Esophagus muscularis mucosa (tissue), 4 donors: ENCODE measurements at places on chromosomes 6 and 20. TPM values are rescaled to one million over a fixed set of nuclear protein-coding genes. Genes with fewer than 3 reads are reported as not detected.

GRCh38 chr6:49543087-49543858 is 7.2 kb upstream of the C6orf141 start:
- DNase-seq = no peak

- DNase-seq = peak; percentile 64
Measured at GRCh38 chr20:40982415-40983145, 46.0 kb upstream of the TOP1 start.

- no peak for DNase-seq
Measured at GRCh38 chr6:16948396-16948795, 153.5 kb upstream of the STMND1 start.

DNA sequence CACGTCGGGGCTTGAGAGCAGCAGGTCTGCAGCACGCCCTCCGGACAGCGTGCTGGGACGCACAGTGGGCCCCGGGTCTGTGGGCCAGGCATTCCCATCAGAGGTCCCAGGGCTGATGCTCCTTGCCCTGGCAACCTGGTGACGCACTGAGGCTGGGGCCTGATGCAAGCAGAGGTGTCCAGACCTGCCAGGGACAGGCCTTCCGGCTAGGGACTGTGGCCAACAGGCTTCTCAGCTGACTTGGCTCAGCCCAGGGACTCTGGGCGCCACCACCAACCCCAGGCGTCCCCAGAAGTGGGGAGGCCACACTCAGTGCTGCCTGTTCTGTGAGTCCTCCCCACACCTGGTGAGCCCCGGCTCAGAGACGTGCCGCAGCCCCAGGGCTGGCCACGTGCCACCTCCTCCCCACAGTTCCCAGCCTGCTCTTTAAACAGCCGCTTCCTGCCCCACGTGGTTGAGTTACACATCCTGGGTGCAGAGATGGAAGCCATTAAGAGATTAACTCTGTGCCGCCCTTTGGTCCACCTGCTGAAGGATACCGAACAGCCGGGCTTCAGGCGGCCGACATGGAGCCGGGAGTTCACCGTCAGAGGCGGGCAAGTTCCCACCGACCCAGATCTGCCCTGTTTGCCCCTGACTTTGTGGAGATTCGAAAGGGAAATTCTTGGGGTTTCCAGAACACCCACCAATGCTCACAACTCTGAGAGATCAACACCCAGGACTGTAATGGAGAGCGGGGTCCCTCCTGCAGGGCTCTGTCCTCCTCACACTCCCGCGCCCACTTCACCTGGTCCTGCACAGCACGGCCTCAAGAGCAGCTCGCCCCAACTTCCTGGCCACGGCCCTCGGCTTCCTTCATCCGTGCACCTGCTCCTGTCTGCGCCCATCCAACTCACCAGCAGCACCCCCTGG is 37.6 kb upstream of the ZBP1 start:
- peak; percentile 85 for DNase-seq

GRCh38 chr6:85237478-85237877 is 212.4 kb upstream of the NT5E start:
- no peak for DNase-seq

GRCh38 chr6:75893058-75893775 is 144.2 kb downstream of the MYO6 start:
- no peak for DNase-seq

DNA sequence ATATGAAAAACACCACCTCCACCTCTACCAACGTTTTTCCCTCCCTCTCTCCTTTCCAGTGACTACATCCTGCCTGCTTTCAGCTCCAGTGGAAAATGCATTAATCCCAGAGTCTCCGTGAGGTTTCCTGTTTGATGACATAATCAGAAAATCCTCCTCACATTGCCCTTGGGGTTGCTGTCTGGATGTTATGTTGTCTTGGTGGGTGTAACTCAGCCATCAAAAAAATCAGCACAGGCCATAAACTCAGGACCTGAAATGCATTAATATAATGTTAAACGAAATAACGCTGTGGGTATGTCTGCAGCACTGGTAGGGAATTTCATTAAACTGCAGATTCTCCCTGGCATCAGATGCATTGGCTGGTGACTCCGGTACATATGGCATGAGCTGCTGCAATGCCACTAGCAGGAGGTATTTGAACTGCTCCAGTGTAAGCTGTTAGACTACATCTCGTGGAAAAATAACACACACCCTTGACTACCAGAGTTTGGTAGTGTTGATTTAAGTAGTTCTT is 297.8 kb downstream of the PRL start:
- DNase-seq = no peak

DNA sequence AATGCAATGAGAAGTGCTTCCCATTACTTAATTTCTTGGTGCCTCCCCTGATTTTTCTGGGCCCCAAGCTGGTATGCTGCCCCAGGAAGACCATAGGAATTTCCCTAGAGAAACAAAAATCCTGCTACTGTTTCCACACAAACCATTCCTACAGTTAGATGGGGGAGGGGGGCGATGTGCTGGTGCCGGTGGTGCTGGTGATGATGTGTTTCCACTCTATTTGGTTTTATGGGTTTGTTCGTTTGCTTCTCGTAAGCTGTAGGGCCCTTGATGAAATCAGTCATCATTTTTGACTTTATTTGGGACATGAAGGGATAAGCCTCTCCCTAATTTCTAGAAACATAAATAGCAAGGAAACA is 105.1 kb downstream of the MKKS start:
- DNase-seq = no peak

- DNase-seq = no peak
Measured at GRCh38 chr6:11140056-11140455, 28.5 kb upstream of the ERVFRD-1 start.

- no peak for DNase-seq
Measured at GRCh38 chr6:148827416-148828045, 80.7 kb downstream of the UST start.

DNA sequence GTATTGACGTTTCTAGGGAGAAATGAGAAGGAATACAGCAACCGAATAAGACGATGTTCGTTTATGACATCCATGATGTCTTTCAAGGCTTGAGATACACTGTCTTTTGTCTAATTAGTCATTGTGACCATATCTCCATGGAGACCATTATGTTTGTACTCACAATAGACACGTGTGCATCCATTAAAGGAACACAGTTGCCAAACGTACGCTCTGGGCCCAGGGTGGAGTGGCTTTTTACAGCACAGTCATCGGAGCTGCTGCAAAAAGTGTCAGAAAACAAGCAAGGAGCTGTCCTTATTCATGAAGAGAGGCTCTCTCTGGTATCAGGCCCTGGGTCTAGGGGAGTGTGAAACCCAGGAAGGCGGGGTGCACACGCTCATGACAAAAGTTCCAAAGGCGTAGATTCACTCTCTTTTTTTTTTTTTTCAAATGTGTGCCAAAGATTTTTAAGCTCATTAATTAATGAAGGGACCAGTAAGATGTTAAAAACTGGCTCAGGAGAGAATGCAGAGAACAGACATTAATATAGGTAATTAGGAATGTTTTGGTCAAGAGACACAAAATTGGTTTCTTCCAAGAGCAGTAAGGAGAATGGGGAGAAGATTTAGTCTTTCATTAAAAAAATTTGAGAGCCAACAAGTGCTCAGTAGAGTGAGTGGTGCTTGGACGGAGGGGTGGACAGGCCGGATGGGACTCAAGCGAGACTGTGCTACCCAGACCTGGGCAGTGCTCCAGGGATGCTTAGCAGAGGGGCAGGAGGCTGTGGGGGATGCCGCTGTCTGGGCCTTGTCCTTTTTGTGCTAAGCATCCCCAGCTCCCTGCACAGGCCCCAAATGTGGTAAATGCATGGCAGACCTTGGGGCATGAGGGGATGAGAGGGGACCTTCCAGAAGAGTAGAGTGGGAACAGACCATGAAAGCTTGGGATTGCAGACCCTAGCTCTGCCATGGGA is 34.9 kb upstream of the GTSF1L start:
- no peak for DNase-seq

DNA sequence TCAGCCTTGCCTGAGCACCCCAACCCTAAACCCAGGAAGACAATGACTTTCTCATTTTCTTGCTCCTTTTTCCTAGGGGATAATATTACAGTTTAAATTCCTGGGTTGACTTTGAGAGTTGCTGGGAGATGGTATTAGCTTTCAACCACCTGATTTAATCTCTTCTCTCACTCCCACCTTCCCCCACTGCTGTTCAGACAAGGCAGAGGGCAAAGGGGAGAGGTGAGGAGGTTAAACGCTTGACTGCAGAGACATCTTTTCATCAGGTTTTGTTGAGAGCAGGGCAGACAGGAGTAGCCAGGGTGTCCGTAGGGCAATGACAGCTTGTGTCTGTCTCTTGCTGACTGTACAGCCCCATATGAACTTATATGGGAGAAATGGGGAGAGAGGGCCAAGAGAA is 811.2 kb downstream of the MAFB start:
- DNase-seq = no peak

GRCh38 chr6:36984581-36985416 is 1.2 kb downstream of the MTCH1 start:
- DNase-seq = no peak

The BEND3 gene
- 2.4 TPM for total RNA-seq

The SAMD10 gene
- total RNA-seq = 11.7 TPM

The SCGN gene
- total RNA-seq = 1.6 TPM

The CDSN gene
- total RNA-seq = not detected

The HAO1 gene
- total RNA-seq = not detected

The SLC26A8 gene
- 0.17 TPM for total RNA-seq
